Cardiac muscle cell (in vitro differentiated cells and primary cell): ENCODE measurements at places on chromosomes 6 and 20. TPM values are rescaled to one million over a fixed set of nuclear protein-coding genes. Genes with fewer than 3 reads are reported as not detected.

DNA sequence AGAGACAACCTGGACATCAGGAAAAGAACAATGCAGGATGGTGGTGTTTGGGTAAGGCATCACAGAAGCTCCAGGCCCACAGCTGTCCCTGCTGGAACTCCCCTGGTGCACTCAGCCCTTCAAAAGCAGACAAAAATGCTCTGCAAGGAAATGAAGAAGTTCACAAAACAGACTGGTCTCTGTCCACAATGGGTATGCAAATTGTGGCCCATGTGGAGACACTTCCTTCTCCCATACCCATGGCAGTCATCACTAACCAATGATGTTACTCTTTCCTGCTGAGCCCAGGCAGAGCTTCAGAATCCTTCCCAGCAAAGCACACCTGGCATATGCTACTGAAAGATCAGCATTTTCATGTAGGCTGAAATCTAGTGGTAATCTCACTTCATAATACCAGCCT is 42.6 kb upstream of the PXDC1 start:
- no peak for DNase-seq
- H3K4me1 ChIP-seq, result peaks cover 8% of the 10 kb centered on the region
- no peak overlapping the region for H3K4me3 ChIP-seq
- no peaks in the 10 kb centered on the region for H3K36me3 ChIP-seq

- peak overlapping the region; percentile 68 for H3K27ac ChIP-seq
- H3K27me3 ChIP-seq, result no peaks in the 10 kb centered on the region
- peak overlapping the region; percentile 75 for H3K4me3 ChIP-seq
Observed at GRCh38 chr6:167827583-167828324, 1.0 kb downstream of the AFDN start.

- no peak overlapping the region for H3K4me3 ChIP-seq
- H3K4me1 ChIP-seq, result peaks cover 32% of the 10 kb centered on the region
Observed at GRCh38 chr6:150169609-150170008, 26.8 kb downstream of the PPP1R14C start.

GRCh38 chr20:34791289-34792020 is 34.0 kb downstream of the NCOA6 start:
- H3K4me3 ChIP-seq, result no peak overlapping the region
- H3K36me3 ChIP-seq, result no peaks in the 10 kb centered on the region
- peaks cover 15% of the 10 kb centered on the region for H3K4me1 ChIP-seq
- DNase-seq, result no peak
- H3K27ac ChIP-seq, result peak overlapping the region; percentile 46

DNA sequence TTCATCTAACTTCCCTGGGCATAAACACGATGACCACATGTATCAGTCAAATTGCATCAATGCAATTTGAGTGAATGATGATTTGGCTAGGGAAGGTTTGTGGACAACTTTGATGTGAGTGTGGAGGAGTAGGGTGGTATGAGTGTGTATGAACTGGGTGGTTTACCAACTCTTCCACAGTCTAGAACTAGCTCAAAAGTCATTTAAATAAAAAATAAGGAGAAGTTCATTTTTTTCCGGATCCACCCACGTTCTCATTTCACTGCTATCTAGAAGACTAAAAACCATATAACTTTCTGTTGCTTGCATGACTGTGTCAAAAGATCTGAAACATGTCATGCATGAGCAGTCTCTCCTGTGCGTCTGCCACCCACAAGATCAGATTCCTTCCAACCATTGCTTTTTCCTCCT is 23.6 kb downstream of the SLC35D3 start:
- no peaks in the 10 kb centered on the region for H3K4me1 ChIP-seq

MEI4 gene
- total RNA-seq, result 0.21 and 0.36 TPM in 2 replicates

- H3K27ac ChIP-seq, result no peak overlapping the region
- no peaks in the 10 kb centered on the region for H3K36me3 ChIP-seq
- no peaks in the 10 kb centered on the region for H3K27me3 ChIP-seq
- H3K4me3 ChIP-seq, result no peak overlapping the region
- no peaks in the 10 kb centered on the region for H3K4me1 ChIP-seq
- peak; percentile 29 for DNase-seq
Observed at GRCh38 chr6:159941286-159942113, 27.4 kb upstream of the IGF2R start.

DNA sequence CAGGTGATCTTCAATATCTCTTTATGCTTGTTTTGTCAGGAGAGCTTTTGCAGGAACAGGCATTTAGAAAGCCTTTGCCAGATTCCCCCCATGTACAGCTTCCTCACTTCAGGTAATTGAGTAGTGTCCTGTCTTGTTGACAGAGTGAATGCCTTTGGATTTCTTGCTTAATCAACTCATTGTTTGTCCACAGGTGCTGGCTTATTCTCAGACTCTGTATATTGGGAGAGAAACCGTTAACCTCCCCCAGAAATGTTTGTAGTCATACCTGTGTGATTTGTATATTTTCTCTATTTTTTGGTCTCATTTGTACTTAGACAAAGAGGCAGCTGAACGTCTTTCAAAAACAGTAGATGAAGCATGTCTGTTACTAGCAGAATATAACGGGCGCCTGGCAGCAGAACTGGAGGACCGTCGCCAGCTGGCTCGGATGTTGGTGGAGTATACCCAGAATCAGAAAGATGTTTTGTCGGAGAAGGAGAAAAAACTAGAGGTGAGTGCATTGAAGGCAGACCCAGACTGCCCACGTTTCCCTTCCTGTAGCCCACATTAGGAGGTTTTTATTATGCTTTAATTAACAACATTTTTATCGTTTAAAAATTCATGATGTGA is 32.3 kb downstream of the RPRD1B start:
- DNase-seq, result no peak
- H3K4me3 ChIP-seq, result no peak overlapping the region
- peaks cover 51% of the 10 kb centered on the region for H3K36me3 ChIP-seq

ARG1 gene
- not detected in 2 replicates for total RNA-seq
